ENCODE measurements at places on chromosomes 7 and 10.

DNA sequence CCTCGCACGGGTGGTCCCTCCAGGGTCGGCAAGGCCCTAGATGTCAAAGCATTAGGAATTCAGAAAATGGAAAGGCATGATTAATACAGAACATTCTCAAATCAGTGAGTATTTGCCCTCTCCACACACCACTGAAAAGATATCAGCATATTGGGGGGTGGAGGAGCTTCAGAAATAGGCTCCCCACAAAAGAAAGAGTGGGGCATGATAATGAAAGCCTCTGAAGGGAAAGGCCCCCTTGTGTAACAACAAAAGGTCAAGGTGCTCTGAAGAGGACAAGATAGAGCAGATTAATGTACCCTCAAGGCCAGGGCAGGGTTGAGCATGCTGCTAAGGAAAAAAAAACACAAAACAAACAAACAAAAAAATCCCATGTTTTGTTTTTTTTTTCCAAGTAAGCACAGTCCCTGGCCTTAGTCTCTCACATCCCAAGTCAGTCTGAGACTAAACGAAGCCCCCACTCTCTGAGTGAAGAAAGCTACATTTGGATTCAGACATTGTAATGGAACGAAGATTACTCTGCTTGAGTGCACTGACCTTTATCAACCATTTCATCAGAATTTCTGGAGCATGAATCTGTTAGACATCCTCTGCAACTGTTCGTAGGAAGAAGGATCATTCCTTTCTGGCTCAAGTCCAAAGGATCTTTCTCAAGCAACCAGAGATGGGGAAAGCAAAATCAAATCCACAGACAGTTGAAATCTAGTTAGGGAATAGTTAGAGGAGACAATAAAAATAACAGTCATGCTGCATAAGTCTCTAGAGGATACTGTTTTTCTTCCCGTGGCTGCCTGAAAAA, 27.4 kb upstream of the DGKI start:
- no peak for DNase-seq

- no peak for DNase-seq
Observed at GRCh38 chr7:68892236-68892635, 706.0 kb upstream of the AUTS2 start.

- no peak for DNase-seq
Observed at GRCh38 chr10:47104151-47104605, 192.9 kb downstream of the PTPN20 start.

DNA sequence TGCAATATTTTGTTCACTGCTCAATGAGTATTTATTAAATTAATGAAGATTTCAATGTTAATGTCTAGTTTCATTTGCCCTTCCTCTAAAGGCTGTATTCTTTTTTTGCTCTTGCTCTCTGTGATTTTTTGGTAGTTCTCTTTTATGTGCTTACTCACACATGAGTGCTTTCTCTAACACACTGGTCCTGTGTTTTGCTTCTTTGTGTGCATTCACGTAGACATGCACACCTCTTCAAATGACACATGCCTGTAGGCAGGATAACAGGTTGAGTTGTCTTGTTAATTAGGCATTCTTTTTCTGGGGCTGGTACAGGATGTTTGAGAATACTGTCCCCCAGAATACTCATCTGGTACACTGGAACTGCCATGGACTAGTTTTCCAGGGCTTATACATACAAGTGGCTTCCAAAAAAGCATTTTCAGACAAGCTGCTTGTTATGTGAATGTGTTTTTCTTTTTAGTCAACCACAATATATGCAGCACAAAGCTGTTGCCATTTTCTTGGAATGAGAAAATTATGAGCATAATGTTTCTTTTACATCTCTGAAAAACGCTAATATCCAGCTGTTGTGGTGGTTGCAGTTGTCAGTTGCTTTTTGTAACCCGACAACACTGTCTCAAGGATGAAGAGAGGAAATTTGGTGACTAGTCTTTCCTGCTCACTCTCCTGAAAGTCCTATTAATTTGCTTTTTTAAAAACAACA, 416.4 kb downstream of the AUTS2 start:
- DNase-seq, result no peak

DNA sequence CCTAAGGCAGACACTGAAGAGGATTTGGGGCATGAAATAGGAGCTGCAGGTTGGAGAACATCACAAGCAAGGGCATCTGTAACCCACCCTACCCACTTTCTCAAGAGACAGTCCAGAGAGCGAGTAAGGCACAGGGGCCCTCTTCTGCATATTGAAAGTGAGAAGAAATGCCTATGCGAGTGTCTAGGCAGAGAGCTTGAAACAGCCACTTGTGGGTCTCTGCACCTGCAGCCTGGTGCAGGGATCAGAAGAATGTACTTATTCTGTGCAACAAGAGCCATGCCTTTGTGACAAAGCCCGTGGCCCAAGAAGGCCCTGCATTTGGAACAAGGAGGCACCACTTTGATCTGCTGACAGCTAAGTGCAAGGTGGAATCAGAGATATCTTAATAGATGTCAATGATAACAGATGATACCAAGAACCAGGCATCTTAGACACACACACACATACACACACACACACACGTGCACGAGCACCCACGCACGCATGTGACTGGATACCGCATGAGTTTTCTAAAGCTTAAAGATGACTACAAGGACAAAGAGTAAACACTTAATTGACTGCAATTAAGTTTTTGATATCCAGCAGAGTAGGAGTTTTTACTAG, 89.3 kb downstream of the NPSR1 start:
- no peak for DNase-seq

DNA sequence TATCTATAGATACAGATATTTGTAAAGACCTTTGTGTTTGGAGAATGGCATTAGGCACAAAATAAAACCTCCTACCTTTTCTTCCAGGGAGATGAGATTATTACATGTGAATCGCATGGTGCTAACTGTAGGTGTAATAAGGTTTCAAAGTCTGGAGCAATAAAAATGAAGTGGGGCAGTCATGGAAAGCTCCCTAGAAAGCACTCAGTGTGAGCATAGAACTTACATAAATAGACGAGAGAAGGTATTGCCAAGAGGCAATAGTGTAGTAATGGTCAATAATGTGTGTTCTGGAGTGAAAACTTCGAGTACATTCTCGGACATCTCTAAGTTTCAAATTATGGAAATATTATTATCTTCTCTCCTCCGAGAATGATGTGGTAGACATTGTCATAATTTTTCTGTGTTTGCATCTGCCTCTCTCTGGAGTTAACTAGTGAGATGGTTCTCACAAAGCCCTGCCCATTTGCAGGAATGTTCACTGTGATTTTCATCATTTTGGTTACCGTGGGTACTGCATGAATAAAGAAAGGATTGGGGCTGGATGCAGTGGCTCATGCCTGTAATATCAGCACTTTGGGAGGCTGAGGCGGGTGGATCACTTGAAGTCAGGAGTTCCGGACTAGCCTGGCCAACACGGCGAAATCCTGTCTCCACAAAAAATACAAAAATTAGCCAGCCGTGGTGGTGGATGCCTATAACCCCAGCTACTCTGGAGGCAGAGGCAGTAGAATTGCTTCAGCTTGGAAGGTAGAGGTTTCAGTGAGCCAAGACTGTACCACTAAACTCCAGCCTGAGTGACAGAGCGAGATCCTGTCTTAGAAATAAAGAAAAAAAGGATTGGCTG, 10.6 kb downstream of the VIM start:
- DNase-seq, result no peak

DNA sequence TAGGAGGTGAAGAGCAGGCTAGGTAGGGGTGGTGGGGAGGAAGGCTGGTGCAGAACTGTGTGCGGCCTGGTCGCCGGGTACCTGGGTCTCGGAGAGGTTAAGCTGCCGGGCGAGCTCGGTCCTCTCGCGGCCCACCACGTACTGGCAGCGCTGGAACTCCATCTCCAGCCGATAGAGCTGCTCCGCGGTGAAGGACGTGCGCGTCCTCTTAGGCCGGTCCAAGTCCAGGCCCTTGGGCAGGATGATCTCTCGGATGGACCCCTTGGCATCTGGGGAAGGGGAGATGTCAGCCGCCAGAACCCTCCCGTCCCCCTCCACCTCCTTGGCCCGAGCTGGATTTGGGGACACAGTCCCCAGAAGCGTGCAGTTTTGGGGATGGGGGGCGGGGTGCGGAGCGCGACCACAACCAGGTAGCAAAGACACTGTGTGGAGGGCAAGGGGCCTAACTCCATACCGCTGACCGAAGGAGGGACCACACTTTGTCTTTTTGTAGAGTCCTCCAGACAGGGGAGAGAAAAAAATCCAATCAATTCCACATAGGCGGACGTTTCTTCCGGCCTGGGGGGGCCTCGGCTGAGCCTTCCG, 1.6 kb downstream of the VAX1 start:
- DNase-seq, result no peak
